ENCODE measurements at places on chromosomes 1 and 21.

DNA sequence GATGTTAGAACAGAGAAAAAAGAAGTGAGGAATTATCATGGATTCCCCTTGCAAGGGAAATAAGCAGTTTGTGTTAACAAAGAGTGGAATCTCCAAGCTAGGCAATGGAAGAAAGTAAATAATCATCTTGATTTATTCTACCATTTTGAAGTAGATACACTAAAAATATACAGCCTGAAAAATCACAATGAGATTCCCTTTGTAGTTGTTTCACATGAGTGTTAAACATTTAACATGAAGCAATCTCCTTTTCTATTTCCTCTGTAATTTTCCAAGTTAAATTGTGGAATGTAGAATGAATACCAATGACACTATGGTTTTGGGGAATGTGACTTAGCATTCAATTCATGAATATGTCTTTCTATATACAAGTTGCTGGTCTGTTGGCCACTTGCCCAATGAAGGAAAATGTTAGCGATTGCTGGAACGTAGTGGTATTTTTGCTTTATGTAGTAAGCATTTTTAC lies 5.7 kb downstream of the TGFB2 start:
- DNase-seq: no peak

- DNase-seq: no peak
Observed at GRCh38 chr1:150798525-150798924, 9.5 kb downstream of the CTSK start.

GRCh38 chr21:32392880-32393676 lies at the start of gene URB1:
URB1 (minus strand) TSS chr21:32393012; CDS start chr21:32392910, 102 bp downstream.
- peak; percentile 72 for DNase-seq

GRCh38 chr1:196873385-196873784 lies 14.5 kb upstream of the CFHR4 start:
- no peak for DNase-seq

GRCh38 chr1:160646180-160646579 lies 664 bp downstream of the SLAMF1 start:
- DNase-seq: no peak

- no peak for DNase-seq
Observed at GRCh38 chr1:3638676-3639075, 11.2 kb downstream of the WRAP73 start.

- DNase-seq: no peak
Observed at GRCh38 chr21:45333583-45334121, 46.0 kb upstream of the POFUT2 start.

DNA sequence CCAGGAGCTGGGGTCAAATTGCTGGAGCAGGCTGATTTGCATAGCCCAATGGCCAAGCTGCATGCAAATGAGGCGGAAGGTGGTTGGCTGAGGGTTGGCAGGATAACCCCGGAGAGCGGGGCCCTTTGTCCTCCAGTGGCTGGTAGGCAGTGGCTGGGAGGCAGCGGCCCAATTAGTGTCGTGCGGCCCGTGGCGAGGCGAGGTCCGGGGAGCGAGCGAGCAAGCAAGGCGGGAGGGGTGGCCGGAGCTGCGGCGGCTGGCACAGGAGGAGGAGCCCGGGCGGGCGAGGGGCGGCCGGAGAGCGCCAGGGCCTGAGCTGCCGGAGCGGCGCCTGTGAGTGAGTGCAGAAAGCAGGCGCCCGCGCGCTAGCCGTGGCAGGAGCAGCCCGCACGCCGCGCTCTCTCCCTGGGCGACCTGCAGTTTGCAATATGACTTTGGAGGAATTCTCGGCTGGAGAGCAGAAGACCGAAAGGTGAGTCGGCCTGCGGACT lies at the start of gene GADD45A:
TSS of gene GADD45A (plus strand) at position 135 of the 491 bp plus-strand sequence. CDS start at position 429, 294 bp downstream.
- peak; percentile 65 for DNase-seq

Data from cerebellar nuclear complex (tissue), 1 donor.